Left renal cortex interstitium (tissue), 4 donors: ENCODE measurements at places on chromosomes 5 and 9. TPM values are rescaled to one million over a fixed set of nuclear protein-coding genes. Genes with fewer than 3 reads are reported as not detected.

DNA sequence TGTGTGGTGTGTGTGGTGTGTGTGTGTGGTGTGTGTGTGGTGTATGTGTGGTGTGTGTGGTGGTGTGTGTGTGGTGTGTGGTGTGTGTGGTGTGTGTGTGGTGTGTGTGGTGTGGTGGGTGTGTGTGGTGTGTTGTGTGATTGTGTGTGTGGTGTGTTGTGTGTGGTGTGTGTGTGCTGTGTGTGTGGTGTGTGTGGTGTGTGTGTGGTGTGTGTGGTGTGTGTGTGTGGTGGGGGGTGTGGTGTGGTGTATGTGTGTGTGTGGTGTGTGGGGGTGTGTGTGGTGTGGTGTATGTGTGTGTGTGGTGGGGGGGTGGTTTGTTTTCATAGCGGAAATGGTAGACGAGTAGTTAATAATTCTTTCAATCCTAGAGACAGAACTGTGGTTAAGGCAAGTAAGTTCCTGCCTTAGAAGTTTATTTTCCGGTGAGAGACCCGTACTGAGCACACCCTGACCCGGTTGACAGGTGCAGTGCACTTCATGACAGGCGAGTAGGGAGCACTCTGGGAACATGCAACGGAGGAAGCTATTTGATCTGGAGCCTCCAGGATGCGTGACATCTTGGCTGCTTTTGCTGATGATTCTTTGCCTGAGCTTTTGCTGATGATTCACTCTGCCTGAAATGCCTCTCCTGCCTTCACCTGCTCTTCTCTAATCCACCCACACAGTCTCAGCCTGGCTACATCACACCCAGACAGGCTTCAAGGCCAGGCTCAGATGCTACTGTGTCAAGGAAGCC is 21.7 kb upstream of the FAT2 start:
- no peak for DNase-seq

- DNase-seq, result no peak
Observed at GRCh38 chr5:154881986-154882385, 23.6 kb downstream of the CNOT8 start.

GRCh38 chr9:108543251-108543778 is 312.5 kb downstream of the ACTL7B start:
- no peak for DNase-seq

DNA sequence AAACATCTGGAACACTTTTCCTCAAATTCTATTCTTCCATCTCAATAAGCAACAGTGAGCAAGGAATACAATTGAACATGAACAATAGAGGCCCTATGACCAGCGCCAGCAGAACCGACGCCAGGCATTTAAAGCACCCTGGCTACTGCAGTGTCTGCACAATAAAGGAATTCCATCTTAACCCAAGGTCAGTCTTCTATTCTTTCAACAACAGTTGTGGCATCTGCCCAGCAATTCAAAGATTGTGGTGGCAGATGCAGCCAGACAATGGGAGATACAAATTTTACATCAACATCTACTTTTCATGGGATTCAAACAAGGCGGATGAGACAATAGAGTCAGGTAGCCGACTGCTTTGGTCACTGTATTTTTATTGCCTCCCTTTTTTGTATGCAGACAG is 65.9 kb downstream of the ELL2 start:
- DNase-seq, result no peak

DNA sequence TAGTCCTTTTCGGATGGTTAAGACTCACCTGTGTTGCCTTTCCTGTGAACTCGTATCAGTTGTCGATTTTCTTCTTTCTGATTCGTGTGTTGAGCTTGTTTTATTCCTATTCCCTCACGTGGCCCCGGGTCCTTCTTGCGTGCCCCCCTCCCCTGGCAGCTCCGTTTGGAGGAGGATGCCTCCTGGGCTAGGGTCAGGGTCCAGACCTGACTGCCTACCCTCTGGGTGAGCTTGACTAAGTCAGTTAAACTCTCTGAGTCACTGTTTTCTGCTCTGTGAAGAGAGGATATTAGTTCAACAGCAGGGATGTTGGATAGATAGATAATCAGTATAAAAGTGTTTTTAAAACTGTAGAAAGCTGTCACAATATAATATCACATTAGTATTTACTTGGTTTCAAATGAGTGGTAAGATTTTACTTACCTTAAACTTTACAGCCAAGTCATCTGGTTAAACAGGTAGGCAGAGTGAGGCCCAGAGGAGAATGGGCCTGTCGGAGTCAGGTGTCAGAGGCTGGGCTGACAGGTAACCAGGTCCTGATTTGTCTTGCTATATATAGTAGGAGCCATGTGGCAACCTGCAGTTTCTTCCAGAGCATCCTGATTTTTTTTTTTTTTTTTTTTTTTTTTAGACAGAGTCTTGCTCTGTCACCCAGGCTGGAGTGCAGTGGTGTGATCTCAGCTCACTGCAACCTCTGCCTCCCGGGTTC is 24.2 kb downstream of the PPARGC1B start:
- DNase-seq, result no peak

DNA sequence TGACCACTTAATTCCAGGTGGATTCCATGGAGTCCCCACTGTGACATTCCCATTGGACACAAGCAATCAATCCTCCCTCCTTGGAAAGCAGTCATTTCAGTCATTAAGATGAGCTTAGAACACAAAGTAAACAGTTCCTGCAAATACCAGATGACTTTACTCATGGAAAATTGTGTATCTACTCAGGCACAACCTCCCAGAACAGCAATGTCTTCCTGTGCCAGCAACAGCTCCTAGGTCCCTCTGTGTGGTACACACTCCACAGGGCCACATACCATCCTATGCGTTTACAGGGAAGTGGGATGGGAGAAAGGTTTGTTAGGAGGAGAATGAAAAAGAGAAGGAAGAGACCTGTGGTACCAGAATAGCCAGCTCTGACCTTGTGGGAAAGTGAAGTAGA is 53.7 kb downstream of the MTMR12 start:
- DNase-seq, result no peak

DNA sequence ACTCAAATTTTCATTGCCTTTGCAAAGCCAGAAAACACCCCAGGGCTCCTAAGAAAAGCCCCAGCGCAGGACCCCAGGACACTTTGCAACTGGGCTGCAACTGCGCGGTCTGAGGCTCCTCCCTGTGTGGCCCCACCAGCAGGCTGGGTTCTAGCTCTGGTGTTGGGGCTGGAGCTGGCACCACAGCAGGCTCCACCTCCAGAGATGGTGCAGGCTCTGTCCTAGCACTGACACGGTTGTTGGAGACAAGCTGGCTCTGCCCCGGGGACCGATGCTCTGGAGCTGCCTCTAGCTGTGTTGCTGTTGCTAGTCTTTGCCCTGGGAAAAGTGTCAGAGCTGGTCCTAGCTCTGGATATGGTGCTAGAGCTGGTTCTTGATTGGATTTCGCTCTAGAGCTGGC is 13.6 kb downstream of the LCN10 start:
- DNase-seq, result no peak

GRCh38 chr5:111013011-111013410 is 58.5 kb upstream of the TSLP start:
- DNase-seq, result no peak

DNA sequence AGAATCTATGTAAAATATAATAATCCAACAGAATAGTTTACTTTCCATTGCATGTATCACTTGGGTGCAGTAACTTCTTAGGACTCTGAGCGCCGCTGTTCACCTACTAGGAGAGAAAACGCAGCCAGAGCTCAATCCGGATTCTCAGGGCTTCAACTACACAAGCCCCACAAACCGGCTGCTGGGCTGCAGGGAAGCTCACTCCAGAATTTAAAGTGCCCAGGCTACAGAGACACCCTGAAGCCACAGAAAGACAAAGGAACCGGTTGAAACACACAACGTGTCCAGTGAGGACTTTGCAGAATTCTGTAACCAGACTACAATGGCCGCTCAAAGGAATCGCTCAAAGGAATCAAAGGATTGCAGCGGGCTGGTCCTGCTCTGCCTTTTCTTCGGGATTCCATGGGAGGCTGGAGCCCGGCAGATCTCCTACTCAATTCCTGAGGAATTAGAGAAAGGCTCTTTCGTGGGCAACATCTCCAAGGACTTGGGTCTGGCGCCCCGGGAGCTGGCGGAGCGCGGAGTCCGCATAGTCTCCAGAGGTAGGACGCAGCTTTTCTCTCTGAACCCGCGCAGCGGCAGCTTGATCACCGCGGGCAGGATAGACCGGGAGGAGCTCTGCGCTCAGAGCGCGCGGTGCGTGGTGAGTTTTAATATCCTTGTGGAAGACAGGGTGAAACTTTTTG is at the start of gene PCDHGA10:
Gene PCDHGA10 (plus strand): TSS at position 134 of the 686 bp plus-strand sequence. CDS start 189 bp downstream, at position 323.
- DNase-seq, result no peak

GRCh38 chr5:5480481-5481111 is 58.1 kb downstream of the ICE1 start:
- DNase-seq, result no peak

GRCh38 chr9:133762488-133763271 is 24.5 kb upstream of the SARDH start:
- DNase-seq, result no peak

GRCh38 chr9:136606687-136607333 is 55.9 kb upstream of the EGFL7 start:
- no peak for DNase-seq

GRCh38 chr9:120299785-120300184 is 280.2 kb downstream of the CDK5RAP2 start:
- DNase-seq, result no peak

GRCh38 chr5:89900346-89900745 is 509.2 kb downstream of the CETN3 start:
- DNase-seq, result no peak

DNA sequence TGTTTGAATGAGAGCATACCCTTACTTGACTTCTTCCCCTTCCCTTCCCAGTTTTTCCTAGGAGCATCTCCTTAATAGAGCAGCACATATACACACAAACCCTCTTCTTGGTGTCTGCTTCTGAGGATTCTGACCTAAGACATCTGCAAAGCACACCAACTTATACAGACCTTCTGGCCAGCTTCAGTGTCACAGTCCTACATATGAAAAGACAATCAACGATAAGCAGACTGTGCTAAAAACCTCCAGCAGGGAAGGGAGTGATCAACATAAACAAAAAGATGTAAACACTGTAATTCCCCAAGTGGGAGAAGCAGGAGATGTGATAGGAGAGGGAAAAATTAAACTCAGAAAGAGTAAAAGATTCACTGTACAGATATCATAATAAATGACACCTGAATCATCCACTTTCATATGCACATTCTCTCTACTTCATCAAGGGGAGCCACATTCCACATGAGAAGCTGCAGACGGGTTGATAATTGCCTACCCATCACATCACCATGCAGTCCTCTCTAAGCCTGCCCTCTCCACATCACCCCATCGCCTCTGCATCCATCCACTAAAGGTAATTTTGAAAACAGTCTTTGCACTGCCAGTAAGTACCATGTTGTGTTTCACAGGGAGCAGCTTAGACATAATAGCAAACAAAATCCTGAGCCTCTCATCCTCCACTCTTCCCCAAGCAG is 13.0 kb downstream of the APBA1 start:
- no peak for DNase-seq

GRCh38 chr9:107992271-107992670 is 502.7 kb upstream of the KLF4 start:
- DNase-seq, result no peak

DNA sequence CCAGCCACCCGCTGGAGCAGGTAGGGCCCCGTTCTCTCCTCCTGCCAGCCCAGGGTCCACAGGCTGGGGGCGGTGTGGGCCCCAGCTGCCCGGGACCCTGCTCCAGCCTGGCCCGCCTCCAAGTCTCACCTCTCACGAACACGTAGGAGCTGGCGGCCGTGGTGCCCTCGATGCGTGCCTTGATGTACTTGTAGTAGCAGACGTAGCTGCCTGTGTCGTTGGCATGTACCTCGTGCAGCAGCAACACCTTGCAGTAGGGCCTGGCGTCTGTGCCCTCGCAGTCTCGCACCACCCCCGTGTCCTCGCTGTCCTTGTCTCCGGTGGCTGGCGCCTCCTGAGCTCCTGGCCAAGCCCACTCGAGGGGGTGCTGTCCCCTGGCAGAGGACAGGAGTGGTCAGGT is 19.0 kb downstream of the FLT4 start:
- no peak for DNase-seq

- no peak for DNase-seq
Observed at GRCh38 chr9:32776201-32776600, 7.1 kb upstream of the TMEM215 start.

Gene EFNA5
- polyA plus RNA-seq, result 23.3 TPM

Gene CREB3
- 39.4 TPM for polyA plus RNA-seq

Gene TNFSF15
- 8.0 TPM for polyA plus RNA-seq

Gene TRIM14
- 6.8 TPM for polyA plus RNA-seq

Gene C7
- 241 TPM for polyA plus RNA-seq

Gene IFNK
- polyA plus RNA-seq, result not detected
